Left renal cortex interstitium (tissue), 4 donors: ENCODE measurements at places on chromosomes 7 and 10. TPM values are rescaled to one million over a fixed set of nuclear protein-coding genes. Genes with fewer than 3 reads are reported as not detected.

- peak; percentile 65 for DNase-seq
Measured at GRCh38 chr10:62264702-62265436, 3.8 kb downstream of the RTKN2 start.

- no peak for DNase-seq
Measured at GRCh38 chr10:132434405-132435005, 37.5 kb downstream of the PWWP2B start.

Gene CPVL
- polyA plus RNA-seq, result 74.9 TPM

GRCh38 chr7:108054537-108054936 lies 51.6 kb upstream of the LAMB1 start:
- DNase-seq, result no peak

- DNase-seq, result no peak
Measured at GRCh38 chr10:117674646-117675045, 132.1 kb downstream of the EMX2 start.

DNA sequence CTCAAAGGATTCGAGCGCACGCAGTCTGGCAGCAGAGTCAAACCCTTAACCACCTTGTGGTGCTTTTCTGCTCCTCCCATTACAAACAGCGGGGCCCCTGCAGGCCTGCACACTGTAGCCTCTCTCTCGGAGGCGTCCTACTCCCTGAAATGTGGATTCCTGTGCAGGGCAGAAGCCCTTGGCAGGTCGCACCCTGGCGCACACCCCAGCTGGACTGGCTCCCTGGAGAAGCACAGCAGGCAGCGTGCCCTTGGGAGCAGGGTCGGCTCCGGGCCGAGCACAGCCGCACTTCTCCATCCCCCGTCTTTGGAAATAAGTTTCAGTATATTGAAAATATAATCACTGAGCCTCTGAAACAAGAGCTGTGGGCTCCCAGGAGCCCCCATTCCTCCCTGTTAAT lies 144.1 kb downstream of the C10orf105 start:
- DNase-seq, result no peak

- DNase-seq, result no peak
Measured at GRCh38 chr10:133608855-133609254, 17.7 kb downstream of the FRG2B start.

Gene IFRD1
- polyA plus RNA-seq, result 43.2 TPM

GRCh38 chr7:84524714-84525694 lies 330.4 kb upstream of the SEMA3A start:
- DNase-seq, result no peak

Gene CH25H
- 0.21 TPM for polyA plus RNA-seq

GRCh38 chr7:115146148-115146547 lies 224.3 kb downstream of the MDFIC start:
- peak; percentile 22 for DNase-seq

Gene SPDYE2
- polyA plus RNA-seq, result 2.4 TPM

DNA sequence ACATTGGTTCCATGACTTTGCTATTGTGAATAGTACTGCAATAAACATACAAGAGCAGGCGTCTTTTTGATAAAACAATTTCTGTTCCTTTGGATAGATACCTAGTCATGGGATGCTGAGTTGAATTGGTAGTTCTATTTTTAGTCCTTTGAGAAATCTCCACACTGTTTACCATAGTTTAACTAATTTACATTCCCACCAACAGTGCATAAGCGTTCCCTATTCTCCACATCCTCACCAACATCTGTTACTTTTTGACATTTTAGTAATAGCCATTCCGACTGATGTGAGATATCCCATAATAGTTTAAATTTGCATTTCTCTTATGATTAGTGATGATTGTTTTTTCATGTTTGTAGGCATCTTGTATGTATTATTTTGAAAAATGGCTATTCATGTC lies 707.0 kb downstream of the SORCS1 start:
- DNase-seq, result no peak

GRCh38 chr7:85220023-85220422 lies 33.2 kb upstream of the SEMA3D start:
- no peak for DNase-seq

DNA sequence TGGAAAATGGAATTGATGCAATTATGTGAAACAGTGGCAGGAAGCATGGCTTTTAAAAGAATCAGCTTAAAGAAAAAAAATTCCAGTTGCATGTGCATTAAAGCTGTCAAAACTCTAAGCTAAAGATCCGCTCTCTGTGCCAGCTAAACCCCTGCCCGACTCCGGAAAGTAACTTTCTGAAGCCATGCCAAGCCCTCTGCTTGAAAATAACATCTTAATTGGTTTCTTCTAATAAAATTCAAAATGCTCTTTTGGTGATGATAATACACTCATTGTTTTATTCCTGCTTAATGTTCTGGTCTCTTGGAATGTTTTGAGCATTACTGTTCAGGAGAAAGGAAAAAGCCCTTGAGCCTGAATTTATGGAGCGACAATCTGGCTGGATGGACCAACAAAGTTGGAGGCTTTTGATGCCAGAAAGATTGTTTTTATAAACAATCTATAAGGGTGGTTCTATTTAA lies 11.7 kb downstream of the SEMA3C start:
- DNase-seq, result no peak

GRCh38 chr10:80290474-80291220 lies 1.2 kb upstream of the MAT1A start:
- DNase-seq, result no peak

GRCh38 chr7:4147926-4148620 lies 534.0 kb upstream of the FOXK1 start:
- no peak for DNase-seq

DNA sequence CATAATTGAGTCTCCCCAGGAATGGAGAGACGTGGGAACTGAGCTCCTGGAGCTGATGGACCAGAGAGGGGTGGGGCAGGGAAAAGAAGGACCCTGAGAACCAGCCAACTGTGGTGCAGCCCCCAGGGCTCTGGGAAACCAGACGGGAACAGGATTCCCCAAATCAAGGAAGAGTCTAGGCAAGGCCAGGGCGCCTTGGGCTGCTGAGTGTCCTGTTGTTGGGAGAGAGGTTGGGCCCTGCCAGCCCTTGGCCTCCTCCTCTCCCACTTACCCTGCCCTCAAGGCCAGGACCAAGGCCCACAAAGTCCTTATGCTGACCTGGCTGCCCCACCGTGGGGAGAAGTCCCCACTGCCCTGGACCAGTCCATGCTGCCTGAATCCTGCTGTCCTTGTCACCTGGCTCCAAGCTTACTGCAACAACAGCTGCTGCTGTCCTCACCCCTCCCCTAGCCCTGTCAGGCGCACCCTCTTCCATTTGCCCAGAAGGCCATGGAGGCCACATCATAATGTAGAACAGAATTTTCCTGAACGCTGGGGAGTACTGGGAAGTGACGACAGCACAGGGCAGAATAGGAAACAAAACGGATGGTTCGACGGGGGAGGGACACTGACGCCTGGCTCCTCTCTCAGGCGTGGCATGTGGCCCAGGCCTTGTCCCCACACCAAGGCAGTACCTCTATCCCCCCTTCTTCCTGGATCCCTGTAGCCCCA lies 132.9 kb upstream of the ZMIZ1 start:
- no peak for DNase-seq

DNA sequence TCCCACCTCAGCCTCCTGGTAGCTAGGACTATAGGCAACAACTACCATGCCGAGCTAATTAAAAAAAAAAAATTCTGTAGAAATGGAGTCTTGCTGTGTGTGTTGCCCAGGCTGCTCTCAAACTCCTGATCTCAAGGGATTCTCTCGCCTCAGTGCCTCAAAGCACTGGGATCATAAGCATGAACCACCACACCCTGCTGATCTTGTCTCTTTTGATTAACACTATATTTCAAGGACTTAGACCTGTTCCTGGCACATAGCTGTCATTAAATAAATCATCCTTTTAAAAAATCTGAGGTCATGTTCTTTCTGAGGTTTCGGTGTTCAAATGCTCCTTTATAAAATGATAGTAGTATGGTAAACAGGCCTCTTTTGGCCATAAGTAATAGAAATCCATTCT lies 4.8 kb downstream of the PALS2 start:
- no peak for DNase-seq

DNA sequence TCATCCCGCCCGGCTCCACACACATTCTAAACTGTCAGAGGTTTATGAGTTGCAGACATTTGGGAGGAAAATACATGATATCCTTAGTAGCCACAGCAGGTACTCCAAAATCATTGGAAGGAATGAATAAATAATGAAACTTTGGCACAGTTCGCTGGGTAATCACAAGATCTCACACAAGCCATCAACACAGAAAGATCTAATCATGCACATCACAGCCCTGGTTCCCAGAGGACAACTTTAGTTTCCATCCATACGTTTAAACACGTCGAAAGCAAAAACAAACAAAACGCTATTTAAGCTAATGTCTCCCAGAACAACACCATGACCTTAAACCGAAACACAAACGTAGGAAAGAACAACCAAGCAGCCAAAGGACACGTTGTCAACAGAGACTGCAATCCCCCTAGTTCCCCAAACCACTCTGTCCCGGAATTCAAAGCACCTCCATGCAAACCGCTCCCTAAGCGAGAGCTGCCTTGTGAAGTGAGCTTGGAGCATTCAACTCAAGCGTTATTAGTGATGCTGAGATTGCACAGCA lies 12.3 kb downstream of the SVIL start:
- DNase-seq, result no peak

Gene VAX1
- not detected for polyA plus RNA-seq

GRCh38 chr10:112484399-112484798 lies 37.4 kb downstream of the VTI1A start:
- no peak for DNase-seq

GRCh38 chr10:47295411-47295810 lies 4.6 kb upstream of the GDF10 start:
- no peak for DNase-seq

Gene ZNF239
- polyA plus RNA-seq, result 10.5 TPM

DNA sequence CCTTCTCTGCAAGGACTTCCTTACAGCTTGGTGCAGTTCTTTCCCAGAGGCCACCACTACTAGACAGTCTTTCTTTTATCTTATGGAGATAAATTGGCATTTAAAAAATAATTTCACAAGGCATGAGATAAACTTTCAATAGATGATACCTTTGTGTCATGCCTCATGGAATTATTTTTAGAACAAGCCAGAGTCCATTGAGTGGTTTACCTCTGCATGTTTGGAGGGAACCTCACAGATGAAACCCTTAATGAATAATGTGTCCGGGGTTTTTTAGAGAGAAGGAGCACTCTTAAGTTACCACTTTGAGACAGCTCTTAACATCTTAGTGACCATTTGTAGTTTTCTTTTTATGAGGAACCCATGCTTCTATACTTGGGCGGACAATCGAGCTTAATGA lies 17.2 kb downstream of the NODAL start:
- no peak for DNase-seq

DNA sequence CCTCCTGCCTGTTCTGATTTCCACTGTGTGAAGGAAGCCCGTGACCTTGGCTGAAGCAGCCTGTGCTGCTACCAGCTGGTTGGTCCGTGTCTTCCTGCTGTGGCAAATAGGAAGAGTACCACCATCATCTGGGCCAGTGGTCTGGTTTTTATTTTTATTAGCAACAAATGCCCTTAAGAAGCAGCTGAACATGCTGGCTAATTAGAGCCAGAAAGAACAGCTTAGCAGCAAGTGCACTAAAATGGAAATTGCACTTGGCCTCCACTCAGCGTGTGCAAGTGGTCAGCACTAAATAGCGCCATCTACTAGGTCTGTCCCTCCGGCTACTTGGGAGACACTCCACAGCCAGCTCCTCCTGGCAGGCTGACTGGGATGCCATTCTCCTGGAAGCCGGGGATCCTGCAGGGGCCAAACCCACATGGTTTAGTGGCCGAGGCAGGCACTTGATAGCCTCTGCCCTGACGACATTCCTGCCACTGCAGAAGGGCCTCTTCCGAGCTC lies 690.3 kb upstream of the FOXK1 start:
- no peak for DNase-seq

Gene MKI67
- 55.3 TPM for polyA plus RNA-seq

DNA sequence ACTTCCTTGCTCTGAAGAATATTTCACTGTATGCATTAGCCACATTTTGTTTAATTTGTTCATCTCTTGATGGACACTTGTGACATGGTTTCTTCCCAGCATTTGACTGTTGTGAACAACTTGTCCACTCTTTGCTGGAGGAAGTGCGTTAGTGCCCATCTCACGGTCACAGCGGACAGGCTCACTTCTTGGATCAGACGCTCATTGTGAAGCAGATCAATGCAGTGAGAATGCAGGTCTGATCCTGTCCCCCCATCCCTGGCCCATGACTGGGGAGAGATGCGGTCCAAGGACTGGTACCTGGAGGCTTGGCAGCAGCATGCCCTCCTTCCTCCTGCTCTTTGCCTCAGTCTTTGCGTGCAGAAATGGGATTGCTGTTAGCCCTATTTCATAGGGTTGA lies 41.5 kb downstream of the DOCK1 start:
- no peak for DNase-seq

GRCh38 chr7:42739638-42740037 lies 172.2 kb downstream of the C7orf25 start:
- no peak for DNase-seq

DNA sequence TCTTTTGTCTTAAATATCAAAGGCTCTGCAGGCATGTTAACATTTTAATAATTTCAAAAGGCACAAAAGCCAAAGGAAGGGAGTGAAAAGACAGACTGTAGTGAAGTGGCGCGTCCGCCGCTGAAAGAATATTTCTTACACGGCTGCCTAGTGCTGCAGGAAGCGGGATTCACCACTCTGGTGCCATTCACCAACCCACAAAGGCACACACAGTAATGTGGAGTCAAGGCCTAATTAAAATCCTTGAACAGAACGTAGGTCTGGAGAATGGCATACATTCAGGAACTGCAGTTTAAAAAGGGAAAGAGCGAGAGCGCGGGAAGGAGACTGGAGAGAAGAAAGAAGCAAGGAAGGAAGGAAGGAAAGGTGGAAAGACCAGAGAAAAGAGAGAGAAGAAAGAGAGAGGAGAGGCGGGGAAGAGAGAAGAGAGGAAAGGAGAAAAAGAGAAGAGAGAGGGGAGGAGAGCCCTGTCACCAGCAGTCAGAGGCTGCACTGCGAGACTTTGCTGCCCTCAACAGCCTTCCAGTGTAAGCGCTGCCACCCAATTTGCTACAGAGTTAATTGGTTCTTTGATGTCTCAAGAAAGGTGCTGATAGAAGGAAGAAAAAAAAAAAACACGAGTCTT lies 554.0 kb downstream of the MDFIC start:
- no peak for DNase-seq

Gene SUN3
- 0.27 TPM for polyA plus RNA-seq

Gene ZNF107
- polyA plus RNA-seq, result 11.2 TPM

- DNase-seq, result no peak
Measured at GRCh38 chr10:95277614-95278013, 13.2 kb downstream of the PDLIM1 start.

DNA sequence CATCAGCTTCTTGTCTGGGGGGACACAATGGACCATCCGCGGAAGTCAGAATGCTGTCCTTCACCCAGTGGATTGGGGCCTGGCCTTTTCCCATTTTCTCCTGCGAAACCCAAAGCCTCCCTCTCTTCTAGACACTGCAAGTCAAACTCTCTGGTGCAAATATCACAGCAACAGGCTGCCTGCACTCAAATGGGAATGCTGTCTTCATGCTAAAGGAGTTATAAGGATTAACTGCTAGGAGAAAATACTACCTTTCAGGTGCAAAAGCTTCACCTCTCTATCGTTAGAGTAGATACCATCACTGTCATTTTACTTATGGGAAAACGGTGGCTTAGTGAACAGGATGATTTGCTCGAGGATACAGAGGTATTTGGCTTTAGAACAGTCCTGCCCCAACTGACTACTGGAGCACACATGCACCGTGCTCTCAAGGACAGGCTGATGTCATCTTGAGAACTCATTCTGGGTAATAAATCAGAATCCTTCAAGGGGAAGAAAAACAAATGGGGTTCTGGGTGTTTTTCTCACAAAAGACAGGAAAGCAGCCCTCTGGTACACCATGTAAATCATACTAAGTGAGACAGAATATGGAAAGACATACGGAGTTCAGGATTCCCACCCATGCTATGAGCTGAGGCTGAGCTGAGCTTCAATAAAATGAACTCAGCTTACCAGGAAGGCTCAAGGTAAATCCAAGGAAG lies 100.9 kb downstream of the SAMD9 start:
- no peak for DNase-seq
